CD4-positive, alpha-beta memory T cell (primary cell): ENCODE measurements at places on chromosomes 5 and 9.

DNA sequence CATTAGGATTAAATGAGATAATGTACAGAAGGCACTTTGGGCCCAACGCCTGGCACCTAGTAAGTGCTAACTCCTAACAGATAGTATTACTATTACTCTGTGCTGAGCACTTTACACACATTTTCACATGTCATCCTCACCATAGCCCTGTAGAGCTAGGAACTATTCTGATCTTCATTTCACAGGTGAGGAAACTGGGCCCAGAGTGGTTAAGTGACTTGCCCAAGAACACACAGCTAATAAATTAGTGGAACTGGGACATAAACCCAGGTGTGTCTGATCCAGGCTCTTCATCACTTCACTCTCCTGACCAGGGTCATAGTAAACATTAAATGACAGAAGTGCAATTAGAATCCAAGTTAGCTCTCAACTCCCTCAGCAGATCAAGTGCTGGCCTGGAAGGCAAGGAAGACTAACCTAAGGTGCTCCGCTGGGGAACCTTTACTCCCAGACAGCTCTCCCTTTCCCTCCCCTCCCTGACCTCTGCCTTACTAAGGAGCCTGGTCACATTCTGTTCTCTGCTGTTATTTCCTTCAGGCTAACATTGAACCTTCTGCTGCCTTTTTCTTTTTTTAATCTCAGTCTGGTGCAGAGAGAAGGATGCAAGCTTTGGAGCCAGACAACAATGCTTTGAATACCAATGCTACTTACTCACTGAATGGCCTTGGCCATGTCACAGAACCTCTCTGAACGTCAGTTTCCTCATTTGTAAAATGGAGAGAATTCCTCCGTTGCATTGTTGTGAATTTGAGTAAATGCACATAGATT lies 4.1 kb upstream of the ADRA1B start:
- DNase-seq = no peak

DNA sequence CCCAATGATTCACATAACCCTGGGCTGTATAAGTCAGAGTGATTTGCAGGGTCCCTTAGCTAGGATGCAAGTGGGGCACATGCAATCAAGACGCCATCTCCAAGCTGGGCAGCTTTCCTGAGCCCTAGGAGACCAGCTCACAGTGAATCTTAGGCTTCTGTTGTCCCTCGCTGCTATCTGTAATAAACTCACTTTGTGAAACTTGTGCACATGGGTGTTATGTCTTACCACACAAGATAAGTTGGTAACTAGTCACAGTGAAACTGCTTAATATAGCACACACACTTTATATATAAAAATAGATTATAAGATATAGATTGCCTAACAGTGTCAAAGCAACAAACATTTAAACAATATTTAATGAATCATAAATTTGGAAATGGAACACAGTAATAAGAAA lies 658.5 kb downstream of the SLCO4C1 start:
- no peak for DNase-seq

DNA sequence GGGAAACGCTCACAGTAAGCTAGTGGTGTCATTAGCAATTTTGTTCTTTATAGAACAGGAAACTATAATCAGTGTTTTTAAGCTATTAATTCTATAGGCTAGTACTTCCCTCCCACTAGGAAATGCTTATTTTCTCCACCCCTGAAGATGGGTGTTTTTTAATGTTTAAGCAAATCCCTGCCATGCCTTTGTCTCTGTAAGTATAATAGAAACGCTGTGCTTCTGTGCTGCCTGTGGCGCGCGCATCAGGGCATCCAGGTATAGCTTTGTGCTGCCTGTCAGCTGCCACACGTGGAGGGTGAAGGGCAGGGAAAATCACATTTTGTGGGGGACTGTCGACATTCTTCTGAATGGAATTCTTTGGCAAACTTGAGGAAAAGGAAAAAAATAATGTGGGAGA lies 217.5 kb downstream of the RAB3C start:
- DNase-seq = no peak

- DNase-seq = no peak
Observed at GRCh38 chr5:157893611-157894010, 34.7 kb upstream of the CLINT1 start.

GRCh38 chr5:156824800-156825199 lies 25.3 kb upstream of the PPP1R2B start:
- no peak for DNase-seq

DNA sequence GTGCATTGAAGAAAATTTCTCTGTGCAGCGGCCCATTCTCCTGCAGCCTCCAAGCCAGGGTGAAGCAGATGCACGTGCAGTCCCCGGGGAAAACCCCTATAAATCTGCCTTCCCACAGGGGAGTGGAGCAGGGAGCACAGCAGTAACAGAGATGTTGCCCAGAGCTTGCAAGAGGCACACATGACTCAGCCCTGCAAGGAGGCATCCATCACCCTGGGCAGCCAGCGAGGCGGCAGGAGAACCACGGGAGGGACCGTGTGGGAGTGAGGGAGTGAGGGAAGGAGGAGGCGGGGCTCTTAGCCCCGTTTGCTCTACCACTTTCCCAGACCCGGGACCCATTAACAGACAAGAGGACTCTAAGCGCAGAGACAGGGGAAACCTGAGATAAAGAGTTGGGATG lies 96.2 kb upstream of the ARAP3 start:
- no peak for DNase-seq

DNA sequence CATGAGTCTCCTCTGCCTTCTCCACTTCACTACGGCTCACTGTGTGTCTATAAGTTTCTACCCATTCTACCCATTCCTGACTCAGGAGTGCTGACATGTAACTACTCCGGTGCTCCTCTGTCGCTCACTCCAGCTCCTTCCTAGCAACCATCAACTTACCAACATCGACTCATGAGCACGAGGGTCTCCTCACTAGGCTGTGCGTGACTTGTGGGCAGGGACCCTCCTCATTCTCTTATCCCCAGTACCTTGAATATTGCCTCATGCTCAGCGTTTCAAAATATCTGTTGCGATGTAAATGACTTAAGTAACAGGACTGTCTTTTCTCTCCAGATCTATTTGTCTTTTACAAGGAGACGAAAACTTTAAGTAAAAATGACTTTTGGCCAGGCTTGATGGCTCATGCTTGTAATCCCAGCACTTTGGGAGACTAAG lies 73.1 kb downstream of the BASP1 start:
- no peak for DNase-seq

DNA sequence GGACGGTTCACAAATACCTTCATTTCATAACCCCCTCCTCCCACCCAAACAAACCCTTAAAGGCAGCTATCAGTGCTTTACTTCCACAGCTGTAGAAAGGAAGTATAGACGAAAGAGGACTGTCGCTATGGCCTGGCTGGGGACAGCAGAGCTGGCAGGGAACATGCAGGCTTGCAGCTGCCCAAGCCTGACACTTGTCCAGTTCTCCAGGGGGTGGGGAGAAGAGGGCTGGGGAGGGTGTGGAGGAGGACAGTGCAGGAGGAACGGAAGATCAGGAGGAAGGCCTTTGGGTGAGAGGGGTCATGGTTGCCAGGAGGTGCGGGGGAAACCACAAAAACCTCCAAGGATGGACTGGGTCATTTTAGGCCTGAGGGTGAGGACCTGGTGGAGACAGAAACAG lies 25.9 kb downstream of the ARPC5L start:
- DNase-seq = no peak
